T1000 (cell line): ENCODE measurements at places on chromosomes 16 and 17.

DNA sequence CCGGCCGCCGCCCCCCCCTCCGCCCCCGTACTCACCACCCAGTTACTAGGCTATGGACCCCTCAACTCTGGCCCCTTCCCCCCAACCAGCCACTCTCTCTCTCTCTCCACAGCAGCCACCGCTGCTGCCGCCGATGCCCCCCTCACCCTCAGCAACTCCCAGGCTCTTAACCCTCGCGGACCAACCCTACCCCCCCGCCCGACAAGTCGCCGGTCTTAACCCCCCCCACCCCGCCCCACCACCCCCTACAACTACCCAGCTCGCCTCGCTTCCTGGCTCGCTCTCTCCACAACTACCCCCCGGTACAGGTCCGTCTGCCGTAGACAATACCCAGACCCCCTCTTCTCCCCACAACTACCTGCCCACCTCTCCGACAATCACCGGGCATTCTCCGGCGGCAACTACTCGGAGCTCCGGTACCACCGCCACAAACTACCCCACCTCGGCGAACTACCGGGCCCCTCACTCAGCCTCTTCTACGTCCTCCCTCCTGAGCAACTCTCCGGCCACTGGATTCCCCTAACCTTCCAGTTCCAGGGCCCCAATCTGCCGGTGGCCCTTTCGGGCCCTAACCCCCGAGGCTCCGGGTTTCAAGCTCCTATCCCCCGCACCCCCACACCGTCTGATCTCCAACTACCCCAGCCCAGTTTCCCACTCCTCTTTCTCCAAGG is 702 bp downstream of the PHF23 start:
- DNase-seq = no peak

DNA sequence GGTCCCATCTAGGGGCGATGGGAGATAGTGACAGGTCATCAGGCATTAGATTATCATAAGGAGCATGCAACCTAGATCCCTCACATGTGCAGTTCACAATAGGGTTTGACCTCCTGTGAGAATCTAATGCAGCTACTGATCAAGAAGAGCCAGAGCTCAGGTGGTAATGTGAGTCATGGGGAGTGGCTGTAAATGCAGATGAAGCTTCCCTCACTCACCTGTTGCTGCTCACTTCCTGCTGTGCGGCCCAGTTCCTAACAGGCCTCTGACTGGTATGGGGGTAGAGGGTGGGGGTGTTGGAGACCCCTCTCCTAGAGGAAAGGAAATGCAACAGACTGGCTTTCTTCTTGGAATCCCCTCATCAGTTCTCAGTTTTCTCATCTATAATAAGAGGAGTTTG is 131.4 kb downstream of the CA10 start:
- DNase-seq = no peak

GRCh38 chr16:14641926-14642325 is 9.2 kb downstream of the BFAR start:
- no peak for DNase-seq

GRCh38 chr16:71338632-71339031 is 19.9 kb upstream of the CALB2 start:
- no peak for DNase-seq

DNA sequence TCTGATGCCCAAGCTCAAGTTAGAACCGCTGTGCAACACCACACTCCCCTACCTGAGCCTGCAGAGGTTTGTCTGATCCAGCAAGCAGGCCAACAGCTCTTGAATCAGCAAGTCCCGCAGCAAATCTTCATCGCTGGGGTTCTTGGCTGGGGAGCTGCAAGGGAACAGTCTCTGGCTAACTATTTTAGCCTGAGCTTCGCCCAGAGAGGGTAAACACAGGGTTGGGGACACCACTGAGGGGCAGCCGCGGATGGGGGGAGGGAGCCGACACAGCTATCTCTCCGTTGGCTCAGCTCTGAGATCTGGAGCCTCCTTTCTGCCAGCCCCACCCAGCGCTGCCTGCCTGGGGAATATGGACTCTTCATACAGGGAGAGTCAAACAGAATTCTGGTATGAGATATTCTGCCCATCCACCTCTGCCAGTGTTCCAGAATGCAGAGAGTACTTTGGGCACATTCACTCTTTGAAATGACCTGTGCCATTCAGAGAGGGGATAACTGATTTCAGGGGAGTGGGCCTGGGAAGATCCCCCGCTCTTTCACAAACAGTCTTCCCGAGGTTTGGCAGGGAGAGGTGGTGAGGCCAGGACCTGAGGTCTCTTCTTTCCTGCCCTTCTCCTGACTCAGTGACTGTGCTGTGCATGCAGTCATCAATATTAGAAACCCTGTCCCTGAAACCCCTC is 7.4 kb downstream of the GIP start:
- DNase-seq = no peak

DNA sequence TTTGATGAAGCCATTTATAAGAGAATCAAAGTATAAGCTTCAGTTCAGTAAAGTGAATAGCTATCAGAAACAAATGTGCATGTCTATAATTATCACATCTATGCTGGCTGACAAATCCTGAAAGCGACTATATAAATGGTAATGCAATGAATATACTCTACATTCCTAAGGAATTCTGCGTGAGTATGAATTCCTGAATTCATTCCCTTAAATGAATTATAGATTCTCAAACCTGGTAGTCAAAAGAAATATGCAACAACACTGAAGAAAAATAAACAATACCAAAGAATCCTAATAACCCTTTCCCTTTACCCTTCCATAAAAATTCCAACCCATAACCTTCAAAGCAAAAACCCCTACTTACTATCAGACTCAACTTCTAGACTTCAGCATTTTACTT is 416.6 kb upstream of the PMFBP1 start:
- DNase-seq = no peak

- peak; percentile 46 for DNase-seq
Measured at GRCh38 chr17:40355123-40355803, 9.3 kb downstream of the GJD3 start.

DNA sequence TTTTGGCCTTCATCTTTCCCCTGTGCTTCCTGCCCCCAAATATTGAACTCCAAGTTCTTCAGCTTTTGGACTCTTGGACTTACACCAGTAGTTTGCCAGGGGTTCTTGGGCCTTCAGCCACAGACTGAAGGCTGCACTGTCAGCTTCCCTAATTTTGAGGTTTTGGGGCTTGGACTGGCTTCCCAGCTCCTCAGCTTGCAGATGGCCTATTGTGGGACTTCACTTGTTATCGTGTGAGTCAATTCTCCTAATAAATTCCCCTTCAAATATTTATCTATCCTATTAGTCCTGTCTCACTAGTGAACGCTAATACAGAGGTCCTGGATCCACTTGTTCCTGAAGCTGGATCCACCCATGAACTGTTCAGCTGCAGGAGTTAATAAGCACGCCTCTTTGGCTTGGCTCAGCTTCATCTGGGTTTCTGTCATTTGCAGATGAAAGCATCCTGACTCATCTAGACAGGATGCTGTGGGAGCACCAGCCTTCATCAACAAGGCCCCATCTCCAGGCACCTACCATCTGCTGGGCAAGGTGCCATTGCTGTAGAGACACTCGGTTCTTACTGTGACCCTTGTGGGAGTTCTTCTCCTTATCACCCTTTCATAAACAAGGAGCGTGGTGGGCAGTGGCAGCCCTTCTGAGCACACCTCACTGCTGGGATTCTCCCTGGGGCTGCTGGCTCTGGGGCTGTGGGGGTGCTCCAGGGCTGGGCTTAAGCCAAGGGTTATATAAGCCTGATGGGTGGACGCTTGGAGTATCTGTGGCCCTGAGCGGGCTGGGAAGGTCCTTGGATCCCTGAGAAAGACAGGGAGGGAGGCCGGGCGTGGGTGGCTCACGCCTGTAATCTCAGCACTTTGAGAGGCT is 23.1 kb downstream of the LAT start:
- DNase-seq = no peak

DNA sequence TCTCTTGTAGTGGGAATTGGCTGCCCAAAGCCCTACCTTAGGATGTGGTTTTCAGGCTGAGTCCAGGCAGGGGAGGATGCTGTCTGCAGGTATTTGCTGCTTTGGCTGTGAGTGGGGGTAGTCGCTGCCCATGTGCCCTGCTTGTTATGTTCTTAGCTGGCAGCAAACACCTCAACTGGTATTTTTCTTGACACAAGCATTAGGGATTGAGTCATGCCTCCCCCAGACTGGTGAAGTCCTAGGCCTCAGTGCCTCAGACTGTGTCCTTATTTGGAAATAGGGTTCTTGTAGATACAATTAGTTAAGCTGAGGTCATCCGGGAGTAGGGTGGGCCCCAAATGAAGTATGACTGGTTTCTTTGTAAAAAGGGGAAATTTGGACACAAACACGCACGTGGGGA is 808.3 kb upstream of the EEF2KMT start:
- DNase-seq = no peak

- DNase-seq = no peak
Measured at GRCh38 chr17:72511874-72512273, 391.1 kb downstream of the SOX9 start.

GRCh38 chr17:66929591-66929990 is 34.9 kb upstream of the CACNG4 start:
- DNase-seq = no peak

GRCh38 chr16:27333549-27333948 is 19.8 kb downstream of the IL4R start:
- DNase-seq = no peak

DNA sequence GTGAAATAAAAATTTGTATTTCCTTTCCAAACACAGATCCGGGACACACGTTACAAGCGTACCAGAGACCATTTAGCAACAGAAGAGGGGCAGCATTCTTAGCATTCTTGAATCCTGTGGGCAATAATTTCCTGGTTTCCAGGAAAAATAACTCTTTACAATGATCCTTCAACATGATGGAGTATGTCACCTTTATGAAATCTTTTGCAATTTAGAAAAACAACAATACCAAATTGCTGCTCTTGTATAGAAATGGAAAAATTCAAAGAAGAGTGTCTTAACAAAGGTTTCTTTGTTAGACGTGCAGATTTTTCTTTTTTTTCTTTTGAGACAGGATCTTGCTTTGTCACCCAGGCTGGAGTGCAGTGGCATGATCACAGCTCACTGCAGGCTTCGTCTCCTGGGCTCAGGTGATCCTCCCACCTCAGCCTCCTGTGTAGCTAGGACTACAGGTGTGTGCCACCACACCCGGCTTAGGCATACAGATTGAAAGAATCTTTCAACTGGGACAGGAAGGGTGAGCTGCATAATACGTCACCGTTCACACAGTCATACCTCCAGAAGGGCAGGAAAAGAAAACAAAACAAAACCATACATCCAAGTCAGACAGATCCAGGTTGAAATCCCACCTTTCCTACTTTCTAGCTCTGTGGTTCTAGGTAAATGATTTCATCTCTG is 10.8 kb upstream of the GCSH start:
- DNase-seq = no peak

DNA sequence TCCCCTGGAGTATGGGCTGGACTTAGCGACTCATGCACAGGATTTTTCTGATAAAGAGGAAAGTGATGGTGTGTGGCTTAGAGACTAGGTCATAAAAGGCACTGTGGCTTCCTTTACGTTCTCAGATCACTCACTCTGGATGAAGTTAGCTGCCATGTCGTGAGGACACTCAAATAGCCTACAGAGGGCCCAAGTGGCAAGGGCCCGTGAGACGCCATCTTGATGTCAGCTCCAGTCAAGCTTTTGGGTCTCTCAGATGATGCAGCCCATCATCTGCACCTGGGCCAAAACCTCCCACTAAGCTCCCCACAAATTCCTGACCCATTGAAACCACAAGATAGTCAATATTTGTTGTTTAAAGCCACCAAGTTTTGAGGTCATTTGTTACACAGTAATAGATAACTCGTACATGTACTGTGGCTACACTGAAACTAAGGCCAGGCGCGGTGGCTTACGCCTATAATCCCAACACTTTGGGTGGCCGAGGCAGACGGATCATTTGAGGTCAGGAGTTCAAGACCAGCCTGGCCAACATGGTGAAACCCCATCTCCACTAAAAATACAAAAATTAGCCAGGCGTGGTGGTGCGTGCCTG is 14.7 kb downstream of the ST6GALNAC2 start:
- no peak for DNase-seq

DNA sequence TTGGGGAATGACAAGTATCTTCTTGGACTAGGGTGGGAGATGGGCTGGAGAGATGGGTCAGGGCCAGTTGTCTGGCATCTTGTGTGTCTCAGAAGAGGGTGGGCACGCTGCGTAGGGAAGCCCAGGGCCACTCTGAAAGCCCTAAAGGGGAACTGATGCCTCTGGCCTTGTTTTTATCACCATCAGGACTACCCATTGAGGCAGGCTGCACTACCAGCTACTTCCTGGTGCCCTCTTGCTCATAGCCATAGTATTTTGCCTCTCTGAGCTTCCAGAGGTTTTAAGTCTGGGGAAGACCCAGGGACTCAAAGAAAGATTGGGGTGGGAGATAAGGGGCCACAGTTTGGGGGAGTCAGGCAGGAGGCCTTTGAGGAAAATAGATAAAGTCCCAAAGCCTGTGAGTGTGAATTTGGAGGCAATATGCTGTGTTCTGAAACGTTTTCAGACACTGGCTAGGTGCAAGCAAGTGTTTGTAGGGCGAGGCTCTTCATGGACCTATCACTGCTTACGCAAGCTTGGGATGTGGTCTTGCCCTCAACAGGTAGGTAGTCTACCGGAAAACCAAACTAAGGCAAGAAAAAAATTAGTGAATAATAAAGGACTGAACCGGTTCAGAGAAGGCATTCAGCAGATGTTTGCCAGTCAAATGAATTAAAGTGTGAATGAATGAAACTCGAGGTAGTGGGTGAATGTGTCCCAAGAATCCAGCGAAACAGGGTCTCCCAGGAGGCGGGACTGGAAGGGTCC is 688 bp upstream of the ITGB3 start:
- no peak for DNase-seq

- DNase-seq = peak; percentile 56
Measured at GRCh38 chr17:82791532-82791931, 39.7 kb downstream of the TBCD start.

- DNase-seq = peak; percentile 66
Measured at GRCh38 chr16:75555213-75555706, 792 bp downstream of the TMEM231 start.

- DNase-seq = no peak
Measured at GRCh38 chr17:42456223-42457106, 2.2 kb upstream of the ATP6V0A1 start.

- DNase-seq = peak; percentile 4
Measured at GRCh38 chr16:19745286-19746010, 27.4 kb downstream of the IQCK start.

DNA sequence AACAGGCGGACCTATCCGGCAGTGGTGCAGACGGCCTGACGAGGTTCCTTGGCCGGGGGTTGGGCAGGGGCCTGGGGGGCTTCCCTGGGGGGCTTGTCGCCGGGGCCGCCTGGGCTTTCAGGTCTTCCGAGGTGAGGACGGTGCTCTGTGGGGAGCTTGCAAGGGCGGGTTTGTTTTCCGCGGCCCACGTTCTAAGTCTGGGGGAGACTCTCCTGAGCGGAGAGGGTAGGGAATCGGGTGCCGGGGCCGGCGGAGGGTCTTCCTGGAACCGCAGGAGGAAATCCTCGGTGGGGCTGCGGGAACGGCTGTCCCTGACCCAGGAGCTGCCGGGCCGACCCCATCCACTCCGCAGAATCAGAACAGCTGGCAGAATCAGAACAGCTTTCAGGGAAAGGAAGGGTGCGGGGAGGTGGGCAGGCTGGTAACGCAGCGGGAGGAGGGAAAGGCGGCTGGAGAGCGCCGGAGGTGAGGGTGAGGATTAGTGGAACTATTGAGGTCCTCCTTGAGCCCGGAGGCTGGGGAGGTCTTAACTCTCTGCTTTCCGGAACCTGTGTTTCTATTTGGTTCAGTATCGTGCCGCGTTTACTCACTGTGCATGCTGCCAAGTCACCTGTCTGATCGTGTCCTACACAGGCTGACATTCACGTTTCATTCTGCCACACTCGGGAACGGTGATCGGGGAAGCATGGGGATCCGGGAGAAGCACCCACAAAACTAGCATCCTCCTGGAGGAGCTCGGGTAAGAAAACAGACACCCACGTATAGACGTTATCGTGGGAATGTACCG is 28.9 kb downstream of the CPSF4L start:
- DNase-seq = no peak
